Naive B cell (primary cell): ENCODE measurements at places on chromosomes 6 and 20. TPM values are rescaled to one million over a fixed set of nuclear protein-coding genes. Genes with fewer than 3 reads are reported as not detected.

DNA sequence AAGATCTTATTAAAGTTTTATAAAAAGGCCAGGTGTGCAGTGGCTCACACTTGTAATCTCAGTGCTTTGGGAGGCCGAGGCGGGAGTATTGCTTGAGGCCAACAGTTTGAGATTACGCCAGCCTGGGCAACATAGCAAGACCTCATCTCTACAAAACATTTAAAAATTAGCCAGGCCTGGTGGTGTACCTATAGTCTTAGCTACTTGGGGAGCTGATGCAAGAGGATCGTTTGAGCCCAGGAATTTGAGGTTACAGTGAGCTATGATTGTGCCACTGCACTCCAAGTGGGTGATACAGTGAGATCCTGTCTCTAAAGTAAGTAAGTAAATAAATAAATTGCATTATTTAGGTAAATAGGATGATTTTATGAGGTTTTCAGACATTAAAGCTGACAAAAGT lies 183.2 kb downstream of the ISM1 start:
- DNase-seq, result no peak
- no peaks in the 10 kb centered on the region for H3K4me1 ChIP-seq
- H3K4me3 ChIP-seq, result no peak overlapping the region
- no peak overlapping the region for H3K27ac ChIP-seq

The ZSWIM3 gene
- polyA plus RNA-seq, result 2.1 TPM

DNA sequence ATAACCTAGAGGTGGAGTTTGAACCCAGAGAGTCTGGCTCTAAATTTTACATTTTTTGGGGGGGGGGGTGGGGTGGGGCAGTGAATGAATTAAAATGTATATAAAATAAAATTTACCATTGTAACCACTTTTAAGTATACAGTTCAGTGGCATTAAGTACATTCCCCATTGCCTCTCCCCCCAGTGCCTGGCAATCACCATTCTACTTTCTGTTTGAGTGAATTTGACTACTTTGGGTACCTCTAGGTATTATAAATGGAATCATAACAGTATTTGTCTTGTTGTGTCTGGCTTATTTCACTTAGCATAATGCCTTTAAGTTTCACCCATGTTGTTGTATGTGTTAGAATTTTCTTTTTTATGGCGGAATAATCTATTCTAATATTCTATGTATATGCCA lies 2.7 kb downstream of the FAM110A start:
- peaks cover 44% of the 10 kb centered on the region for H3K4me1 ChIP-seq
- H3K4me3 ChIP-seq, result no peak overlapping the region
- H3K36me3 ChIP-seq, result peaks cover 6% of the 10 kb centered on the region
- no peak overlapping the region for H3K27ac ChIP-seq
- H3K27me3 ChIP-seq, result no peaks in the 10 kb centered on the region

The RBM24 gene
- polyA plus RNA-seq, result not detected

DNA sequence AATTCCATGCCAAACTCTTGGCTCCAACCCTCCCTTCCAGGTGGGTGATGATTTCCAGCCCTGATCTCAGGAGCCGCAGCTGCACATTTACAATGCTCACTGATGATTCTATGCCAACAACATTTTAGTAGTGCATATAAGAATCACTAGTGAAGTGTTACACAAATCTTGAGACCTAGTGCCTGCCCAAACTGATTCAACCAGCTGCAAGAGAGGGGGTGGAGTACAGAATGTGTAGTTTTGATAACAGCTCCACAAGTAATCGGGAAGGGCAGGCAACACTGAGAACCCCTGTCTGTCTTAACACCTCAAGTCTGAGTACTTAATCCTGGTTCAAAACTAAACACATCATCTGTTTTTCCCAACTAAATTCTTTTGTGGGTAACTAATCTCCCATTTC lies 91.7 kb downstream of the PRDM1 start:
- DNase-seq, result no peak
- H3K27ac ChIP-seq, result no peak overlapping the region
- H3K27me3 ChIP-seq, result no peaks in the 10 kb centered on the region
- H3K4me1 ChIP-seq, result peaks cover 12% of the 10 kb centered on the region
- peaks cover 4% of the 10 kb centered on the region for H3K36me3 ChIP-seq

DNA sequence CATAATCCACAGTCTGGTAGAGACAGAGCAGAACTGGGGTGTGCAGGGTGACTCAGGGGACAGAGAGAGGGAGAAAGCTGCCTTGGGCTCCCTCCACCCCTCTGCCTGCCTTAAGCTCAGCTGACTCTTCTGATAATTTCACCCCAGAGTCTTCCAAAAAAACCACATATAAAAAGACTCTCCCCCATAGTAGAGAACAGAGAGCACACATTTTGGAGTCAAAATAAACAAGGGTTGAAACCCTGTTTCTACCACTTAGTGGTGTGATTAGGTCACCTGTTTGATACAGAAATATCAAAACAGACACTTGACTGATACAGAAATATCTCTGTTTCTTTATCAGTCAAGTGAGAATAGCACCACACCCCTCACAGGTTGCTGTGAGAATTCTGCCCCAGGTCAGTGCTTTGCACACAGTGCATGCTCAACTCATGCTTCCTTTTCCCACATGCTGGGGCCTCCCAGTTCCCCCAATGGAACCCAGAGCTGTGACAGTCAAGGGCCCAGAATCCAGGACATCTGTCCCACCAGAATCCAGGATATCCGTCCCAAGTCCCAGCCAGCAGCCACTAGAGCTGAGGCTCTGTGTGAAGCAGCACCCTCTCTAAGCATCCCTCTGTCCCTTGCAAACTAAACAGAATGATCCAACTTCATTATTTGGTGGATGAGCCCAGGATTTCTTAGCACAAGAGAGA lies 1.2 kb downstream of the TREML2 start:
- peak overlapping the region; percentile 83 for H3K4me3 ChIP-seq
- peak overlapping the region; percentile 67 for H3K27ac ChIP-seq
- H3K4me1 ChIP-seq, result peaks cover 95% of the 10 kb centered on the region
- peak; percentile 35 for DNase-seq

GRCh38 chr6:28738396-28738765 lies 185.4 kb downstream of the TRIM27 start:
- H3K36me3 ChIP-seq, result peaks cover 25% of the 10 kb centered on the region
- H3K27ac ChIP-seq, result peak overlapping the region; percentile 66
- no peak overlapping the region for H3K4me3 ChIP-seq
- H3K4me1 ChIP-seq, result no peaks in the 10 kb centered on the region
- H3K27me3 ChIP-seq, result peaks cover 69% of the 10 kb centered on the region

DNA sequence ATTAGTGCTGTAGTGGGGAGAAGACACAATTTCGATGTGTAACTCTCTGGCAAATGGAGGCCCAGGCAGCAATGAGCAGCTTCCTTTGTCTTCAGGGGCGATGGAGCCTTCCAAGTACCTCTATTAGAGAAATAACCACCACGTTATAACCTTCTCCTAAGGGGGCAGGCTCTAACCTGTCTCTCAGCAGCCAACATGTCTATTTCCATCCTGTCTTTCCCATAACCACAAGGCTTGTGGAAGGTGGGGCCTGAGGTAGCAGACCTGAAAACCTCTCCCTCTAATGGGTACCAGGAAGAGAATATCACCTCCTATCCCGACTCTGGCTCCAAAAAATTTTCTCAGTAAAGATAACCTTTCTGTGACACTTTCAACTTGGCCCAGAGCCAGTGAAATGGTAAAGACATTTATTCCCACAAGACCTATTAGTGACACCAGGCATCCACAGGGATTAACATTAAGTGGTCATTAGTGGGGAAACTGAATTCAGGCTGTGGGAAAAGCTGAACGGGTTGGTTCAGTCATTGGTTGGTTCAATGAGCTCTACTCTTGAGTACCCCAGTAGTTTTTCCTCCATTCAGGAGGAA lies 4.0 kb downstream of the PEX6 start:
- H3K4me1 ChIP-seq, result peaks cover 43% of the 10 kb centered on the region
- H3K27me3 ChIP-seq, result no peaks in the 10 kb centered on the region
- H3K4me3 ChIP-seq, result no peak overlapping the region
- H3K36me3 ChIP-seq, result no peaks in the 10 kb centered on the region
- no peak overlapping the region for H3K27ac ChIP-seq

DNA sequence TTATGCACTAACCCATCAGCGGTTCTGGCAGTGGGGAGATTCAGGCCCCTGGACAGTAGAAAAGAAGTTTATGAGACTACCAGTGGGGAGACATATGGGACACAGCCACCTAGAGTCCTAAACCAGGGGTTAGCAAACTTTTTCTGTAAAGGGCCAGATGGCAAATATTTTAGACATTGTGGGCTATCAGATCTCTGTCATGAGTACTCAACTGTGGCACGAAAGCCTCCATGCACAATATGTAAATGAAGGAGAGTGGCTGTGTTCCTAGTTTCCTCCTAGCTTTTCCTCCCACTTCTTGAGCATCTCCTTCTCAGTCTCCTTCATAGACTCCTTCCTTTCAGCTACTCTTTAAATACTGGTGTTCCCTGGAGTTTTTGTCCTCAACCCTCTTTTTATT lies 3.3 kb upstream of the HLA-DMA start:
- peaks cover 8% of the 10 kb centered on the region for H3K36me3 ChIP-seq
- peaks cover 56% of the 10 kb centered on the region for H3K4me1 ChIP-seq

GRCh38 chr6:46772016-46772415 lies 21.2 kb upstream of the MEP1A start:
- no peak overlapping the region for H3K4me3 ChIP-seq
- H3K27me3 ChIP-seq, result no peaks in the 10 kb centered on the region
- H3K36me3 ChIP-seq, result no peaks in the 10 kb centered on the region
- H3K4me1 ChIP-seq, result no peaks in the 10 kb centered on the region
- H3K27ac ChIP-seq, result no peak overlapping the region
- no peak for DNase-seq

GRCh38 chr6:3376893-3377535 lies 79.8 kb downstream of the SLC22A23 start:
- H3K27ac ChIP-seq, result peak overlapping the region; percentile 7
- H3K4me3 ChIP-seq, result no peak overlapping the region
- H3K4me1 ChIP-seq, result peaks cover 6% of the 10 kb centered on the region
- no peak for DNase-seq
- H3K27me3 ChIP-seq, result peaks cover 4% of the 10 kb centered on the region

The MEP1A gene
- polyA plus RNA-seq, result not detected
